ENCODE measurements at places on chromosomes 16 and 17. TPM values are rescaled to one million over a fixed set of nuclear protein-coding genes. Genes with fewer than 3 reads are reported as not detected.

KLHL10 gene
- not detected for polyA plus RNA-seq

CORO6 gene
- 96.2 TPM for polyA plus RNA-seq

- peak; percentile 78 for DNase-seq
These were observed 29.4 kb upstream of the MTSS2 start for GRCh38 chr16:70715055-70715858.

DNA sequence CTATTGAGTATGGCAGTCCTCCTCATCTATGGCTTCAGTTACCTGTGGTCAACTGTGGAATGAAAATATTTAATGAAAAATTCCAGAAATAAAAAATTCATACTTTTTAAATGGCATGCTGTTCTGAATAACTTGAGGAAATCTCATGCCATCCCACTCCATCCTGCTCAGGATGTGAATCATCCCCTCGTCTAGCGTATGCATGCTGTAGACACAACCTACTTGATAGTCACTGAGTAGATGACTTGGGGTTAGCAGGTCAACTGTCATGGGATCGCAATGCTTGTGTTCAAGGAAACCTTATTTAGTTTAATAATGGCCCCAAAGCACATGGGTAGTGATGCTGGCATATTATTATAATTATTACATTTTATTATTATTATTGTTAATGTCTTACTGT, 4.8 kb upstream of the VAC14 start:
- no peak for DNase-seq

Data from heart left ventricle (tissue), 16 donors.